ENCODE measurements at places on chromosomes 5 and 9. TPM values are rescaled to one million over a fixed set of nuclear protein-coding genes. Genes with fewer than 3 reads are reported as not detected.

The FBP2 gene
- total RNA-seq: not detected

The WDR38 gene
- total RNA-seq: not detected

The PROB1 gene
- 0.36 TPM for total RNA-seq

The C6 gene
- not detected for total RNA-seq
